ENCODE measurements at places on chromosomes 12 and 14.

DNA sequence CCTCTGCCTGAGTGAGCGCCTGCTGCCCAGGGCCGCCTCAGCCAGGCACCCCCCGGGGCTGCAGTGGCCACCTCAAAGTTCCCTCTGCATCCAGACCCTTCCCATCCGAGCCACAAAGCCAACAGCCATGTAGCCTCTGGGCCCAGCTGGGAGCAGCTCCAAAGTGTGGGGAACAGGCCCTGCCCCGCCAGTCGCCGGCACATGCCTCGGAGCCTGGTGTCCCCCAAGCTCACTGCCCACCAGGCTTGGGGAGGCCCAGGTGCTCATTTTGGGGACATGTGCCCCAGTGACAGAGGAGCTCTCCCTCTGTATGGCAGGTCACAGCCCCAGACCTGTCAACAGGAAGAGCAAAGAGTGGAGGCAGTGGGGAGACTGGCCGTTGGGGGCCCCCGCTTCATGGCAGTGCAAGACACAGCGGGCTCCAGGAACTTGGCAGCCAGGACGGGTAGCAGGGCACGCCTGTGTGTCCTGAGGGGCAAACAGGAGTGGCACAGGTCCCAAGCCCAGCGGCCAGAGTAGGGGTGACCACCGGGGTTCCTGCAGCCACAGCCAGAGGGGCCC is 29.9 kb downstream of the JAG2 start:
- DNase-seq: no peak

GRCh38 chr14:28867571-28867970 is 101.0 kb downstream of the FOXG1 start:
- DNase-seq: no peak

DNA sequence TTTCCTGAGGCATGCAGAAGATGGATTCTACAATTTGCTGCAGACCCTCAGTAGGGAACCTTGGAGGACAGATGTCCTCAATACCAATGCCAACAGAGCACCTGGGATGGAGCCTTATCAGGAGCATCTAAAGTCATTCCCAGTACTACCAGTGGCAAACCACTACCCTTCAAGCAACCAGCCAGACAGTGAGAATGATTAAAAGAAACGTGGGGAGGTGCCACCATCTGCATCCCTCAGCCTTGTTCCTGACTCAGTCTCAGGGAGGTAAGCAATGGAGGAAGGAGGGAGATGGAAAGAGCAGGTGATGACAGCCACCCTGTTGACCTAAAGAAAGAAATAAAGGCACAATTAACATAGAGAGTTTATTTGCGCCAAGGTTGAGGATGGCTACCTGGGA is 175.2 kb upstream of the GRIN2B start:
- DNase-seq: no peak

DNA sequence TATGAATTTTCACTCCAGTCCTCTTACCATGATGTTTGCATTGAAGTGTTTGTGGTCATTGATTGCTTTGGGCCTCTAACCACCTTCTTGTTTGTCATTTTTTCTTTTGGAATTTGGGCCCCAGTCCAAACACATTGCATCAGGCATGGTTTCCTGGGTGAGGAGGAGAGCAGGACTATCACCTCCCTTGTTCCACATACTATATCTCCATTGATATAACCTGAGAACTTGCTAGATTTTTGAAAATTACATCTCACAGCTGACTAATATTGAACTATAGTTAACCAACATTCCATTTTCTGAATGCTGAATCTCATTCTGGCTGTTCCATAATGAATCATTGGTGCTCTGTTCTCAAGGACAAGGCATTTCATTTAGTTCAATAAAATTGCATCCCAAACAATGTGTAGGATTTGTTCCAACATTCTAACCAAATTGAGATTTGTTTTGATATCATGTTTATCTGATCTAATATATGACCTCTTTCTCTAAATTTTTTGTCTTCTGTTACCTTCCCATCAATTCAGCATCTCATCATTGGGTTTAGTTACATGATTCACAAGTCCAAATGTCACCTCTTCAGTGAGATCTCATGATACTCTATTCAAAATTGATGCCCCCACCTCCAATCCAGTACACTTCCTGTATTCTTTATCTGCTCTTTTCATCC is 329.0 kb downstream of the ZFP36L1 start:
- DNase-seq: no peak

DNA sequence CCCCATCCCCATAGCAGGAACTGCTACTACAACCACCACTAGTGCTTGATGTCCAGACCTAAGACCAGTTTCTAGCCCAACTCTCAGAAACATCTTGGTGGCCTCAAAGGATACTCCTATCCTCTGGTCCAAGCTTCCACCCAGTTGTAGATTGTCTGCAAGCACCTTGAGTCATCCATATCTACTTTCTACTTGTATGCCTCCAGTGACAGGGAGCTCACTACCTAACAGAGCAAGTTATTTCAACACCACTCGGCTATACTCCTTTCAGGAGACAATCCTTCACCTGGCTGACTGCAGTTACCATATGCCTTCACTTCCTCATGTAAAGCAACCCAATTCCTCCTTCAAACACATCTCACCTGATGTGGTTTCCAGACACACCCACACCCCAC is 49.5 kb downstream of the KDM2B start:
- DNase-seq: no peak

- no peak for DNase-seq
Measured at GRCh38 chr14:99296517-99296916, 24.5 kb upstream of the BCL11B start.

GRCh38 chr12:114812858-114813761 is 129.1 kb upstream of the TBX3 start:
- peak; percentile 5 for DNase-seq

- no peak for DNase-seq
Measured at GRCh38 chr12:26524862-26525465, 308.0 kb downstream of the ITPR2 start.

DNA sequence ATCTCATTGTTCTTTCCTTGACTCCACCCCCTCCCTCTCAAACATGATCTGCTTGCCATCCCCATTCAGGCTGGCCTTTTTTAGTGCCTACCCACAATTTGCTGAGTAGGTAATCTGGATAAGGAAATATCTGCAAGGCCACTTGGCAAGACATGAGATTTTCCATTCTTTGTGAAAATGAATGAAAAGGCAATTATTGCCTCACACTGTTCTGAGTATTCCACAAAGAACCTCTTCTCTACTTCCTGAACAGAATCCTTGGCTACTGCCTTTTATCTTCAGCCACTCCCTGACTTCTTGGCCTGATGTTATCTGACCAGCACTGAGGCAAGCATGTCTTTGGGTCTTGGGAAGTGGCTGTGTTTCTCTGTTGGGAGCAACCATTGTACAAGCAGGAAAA is 263.2 kb upstream of the ATP2B1 start:
- no peak for DNase-seq

DNA sequence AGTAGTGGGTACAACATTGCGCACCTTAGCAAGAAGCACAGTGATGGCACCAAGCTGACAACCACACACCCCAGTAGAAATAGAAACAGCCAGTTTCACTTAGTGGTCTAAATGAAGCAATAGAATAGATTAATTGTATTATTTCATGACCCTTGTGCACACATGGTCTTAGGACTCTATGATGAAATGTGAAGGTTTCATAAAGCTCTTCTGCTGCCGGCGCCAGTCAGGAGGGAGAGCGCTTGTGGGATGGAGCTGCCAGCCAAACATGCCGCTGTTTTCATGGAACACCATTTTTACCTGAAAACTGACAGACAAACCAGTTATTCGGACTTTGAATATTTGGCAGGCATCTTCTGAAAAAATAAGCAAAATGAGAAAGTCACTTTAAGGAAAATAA is 100.0 kb downstream of the PPP2R5C start:
- no peak for DNase-seq

DNA sequence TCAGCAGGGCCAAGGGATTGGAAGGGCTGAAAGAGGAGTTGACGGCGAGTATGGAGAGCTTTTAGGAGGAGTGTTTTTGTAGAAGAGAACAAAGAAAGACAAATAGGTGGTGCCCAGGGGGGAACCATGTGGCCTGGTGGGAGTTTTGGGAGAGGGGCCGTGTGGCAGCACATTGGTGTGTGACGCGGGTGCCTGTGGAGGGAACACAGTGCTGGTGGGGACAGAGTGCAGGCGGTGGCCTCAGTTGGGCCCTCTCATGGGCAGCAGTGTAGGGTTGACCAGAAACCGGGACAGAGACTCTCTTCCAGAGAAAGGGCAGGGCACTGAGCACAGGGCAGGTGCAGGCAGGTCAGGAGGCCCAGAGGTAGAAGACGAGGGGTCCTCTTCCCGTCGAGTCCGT is 56.5 kb downstream of the TECPR2 start:
- peak; percentile 11 for DNase-seq

DNA sequence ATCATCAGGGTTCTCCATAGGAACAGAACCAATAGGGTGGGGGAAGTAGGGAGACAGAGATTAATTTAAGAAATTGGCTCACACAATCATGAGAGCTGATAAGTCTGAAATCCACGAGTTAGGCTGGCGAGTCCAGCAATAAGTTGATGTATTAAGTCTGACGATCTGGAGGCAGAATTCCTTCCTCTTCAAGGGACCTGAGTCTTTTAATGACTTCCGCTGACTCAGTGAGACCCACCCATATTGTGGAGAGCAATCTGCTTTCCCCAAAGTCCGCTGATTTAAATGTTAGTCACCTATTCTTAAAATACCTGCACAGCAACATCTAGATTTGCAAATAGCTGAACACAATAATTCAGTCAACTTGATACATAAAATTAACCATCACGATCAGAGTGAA is 97.8 kb downstream of the SPTSSA start:
- no peak for DNase-seq

GRCh38 chr12:101698800-101699347 is 1.4 kb downstream of the CHPT1 start:
- peak; percentile 70 for DNase-seq

DNA sequence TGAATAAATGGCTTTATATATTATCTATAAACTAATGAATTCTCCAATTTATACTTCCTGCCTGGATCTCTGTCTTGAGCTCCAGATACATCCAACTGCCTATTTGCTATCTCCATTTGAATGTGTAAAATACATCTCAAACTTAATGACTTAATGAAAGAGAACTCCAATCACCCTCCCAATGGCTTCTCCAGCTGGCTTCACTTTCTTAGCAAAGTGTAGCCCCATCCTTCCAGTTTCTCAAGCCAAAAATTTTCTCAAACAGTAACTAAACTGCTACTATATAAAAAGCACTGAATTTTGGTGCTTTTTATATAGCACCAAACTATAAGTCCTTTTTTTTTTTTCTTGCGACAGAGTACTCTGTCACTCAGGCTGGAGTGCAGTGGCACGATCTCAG is 2.6 kb downstream of the CRY1 start:
- no peak for DNase-seq

GRCh38 chr14:30292541-30292940 is 266.4 kb upstream of the G2E3 start:
- DNase-seq: no peak

DNA sequence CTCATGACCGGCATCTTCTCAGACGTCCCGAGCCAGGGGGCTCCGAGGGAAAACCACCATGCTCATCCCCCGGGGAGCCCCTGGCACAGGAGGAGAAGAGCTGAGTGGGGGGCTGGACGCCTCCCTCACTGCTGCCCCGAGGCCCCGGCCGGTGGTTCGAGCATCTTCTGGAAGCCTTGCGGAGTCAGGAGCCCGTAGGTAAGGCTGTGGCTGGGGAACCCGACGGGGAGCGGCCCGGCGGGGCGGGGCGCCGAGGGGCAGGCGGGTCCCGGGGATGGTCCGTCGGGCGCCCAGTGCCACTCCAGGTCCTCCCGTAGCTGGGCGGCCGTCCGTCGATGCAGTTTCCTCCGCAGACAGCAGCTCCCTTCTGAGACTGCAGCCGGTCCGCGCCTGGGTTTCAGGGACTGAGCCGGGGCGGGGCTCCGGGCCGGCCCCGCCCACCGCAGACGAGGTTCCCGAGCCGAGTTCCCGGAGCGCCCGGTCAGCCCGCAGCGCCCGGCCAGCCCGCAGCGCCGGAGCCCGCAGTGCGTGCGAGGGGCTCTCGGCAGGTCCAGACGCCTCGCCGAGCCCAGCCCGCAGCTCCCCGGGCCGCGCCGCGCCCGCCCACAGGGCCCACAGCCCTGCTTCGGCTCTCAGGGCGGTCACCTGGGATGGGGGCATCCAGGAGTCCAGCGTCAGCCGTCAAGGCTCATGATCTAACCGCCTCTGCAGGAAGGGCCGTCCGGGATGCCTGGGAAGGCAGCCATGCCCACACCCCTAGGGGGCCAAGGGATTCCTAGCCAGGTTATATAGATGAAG is at the start of gene PGF:
Gene PGF (minus strand): TSS at position 369 of the 798 bp plus-strand sequence. CDS start 355 bp downstream, at position 14.
- DNase-seq: no peak

All from G401 (cell line).